Smooth muscle cell of the brain vasculature (primary cell): ENCODE measurements at places on chromosomes 3 and 15.

- no peak for DNase-seq
Observed at GRCh38 chr3:106842151-106842550, 535.1 kb upstream of the CCDC54 start.

GRCh38 chr3:186481526-186481925 is 62.7 kb downstream of the CRYGS start:
- DNase-seq, result no peak

DNA sequence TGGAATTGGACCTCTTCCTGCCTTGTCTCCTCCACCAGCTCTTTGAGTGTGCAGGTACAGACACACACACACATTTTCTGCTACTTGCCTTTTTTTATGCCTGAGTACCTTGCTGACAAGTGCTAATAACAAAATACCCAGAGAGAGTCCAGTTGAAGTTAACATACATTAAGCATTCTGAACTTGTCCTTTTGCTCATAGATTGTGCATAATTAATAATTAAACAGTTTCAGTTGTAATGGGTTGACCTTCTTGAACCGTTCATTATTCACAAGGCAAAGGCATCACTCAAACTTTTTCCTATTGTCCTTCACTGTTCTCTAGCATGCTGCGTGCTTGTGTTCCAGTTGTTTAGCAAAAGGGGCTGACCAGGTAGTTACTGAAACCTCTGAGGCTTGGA is 59.6 kb upstream of the SKOR1 start:
- DNase-seq, result no peak

DNA sequence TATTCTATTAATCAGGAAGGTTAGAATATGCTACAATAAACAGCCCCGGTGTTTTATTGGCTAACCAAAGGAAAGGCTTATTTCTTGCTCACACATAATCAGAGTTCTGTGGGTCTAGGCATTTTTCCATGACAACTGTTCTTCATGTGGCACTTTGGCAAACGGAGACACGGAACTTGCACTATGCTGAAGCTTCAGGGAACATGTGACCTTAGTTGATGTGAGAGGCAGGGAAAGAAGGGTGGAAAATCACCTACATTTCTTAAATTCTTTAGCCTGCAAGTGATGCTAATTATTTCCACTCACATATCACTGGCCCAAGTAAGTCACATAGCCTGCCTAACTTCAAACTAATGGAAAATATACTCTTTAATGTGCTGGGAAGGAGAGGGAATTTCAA is 344.6 kb downstream of the SV2B start:
- DNase-seq, result no peak

DNA sequence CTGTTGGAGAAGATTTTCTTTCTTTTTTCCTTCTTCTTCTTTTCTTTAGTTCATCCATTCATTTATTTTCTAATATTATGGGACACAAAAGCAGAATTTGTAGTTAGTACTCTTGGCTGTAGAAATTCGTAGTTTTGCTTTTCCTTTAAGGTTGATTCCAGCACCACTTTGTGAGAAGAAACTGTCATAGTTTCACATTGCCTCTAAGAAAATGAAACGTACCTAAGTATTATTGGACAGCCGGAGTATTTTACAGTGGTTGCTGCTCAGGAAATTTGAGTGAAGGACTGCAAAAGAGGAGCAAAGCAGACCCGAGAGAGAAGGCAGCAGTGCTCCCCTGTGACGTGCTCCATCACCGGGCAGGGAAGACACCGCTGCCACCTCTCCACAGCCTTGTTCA is 48.1 kb downstream of the PLCL2 start:
- no peak for DNase-seq

DNA sequence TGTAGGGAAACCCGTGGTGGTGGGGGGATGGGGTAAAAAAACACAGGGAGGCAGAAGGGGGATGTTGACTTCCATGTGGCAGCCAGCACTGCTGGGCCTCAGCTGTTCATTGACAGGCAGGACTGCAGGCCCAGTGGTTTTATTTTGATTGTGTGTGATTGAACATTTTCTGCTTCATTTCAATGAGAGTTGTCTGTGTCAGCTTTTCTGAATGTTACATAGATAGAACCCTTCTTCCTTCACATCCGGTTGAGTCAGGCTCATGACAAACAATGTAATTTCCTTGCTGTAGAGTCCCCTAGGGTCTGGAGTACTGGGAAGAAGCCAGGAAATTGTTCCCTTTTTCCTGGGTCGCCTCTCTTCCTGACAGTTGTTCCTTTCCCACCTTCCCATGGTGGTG is 8.2 kb upstream of the RPP25 start:
- no peak for DNase-seq

- DNase-seq, result no peak
Observed at GRCh38 chr15:85543741-85544155, 163.3 kb downstream of the AKAP13 start.

DNA sequence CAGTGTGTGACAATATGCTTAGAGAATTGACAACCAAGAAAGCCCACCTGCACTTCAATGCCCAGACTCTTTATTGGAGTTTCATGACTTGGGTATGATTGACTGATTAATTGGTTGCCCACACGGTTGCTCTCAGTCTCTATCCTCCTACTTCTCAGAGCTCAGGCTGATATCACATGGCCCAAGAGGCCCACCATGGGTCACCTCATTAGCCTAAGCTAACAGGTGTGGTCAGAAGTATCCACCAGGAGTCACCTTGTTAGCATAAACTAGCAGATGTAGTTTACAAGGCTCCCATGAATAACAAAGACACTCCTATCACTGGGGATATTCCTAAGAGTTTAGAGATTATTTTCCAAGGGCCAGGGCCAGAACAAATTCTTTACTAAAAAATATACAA is 120.2 kb upstream of the MBNL1 start:
- DNase-seq, result no peak

DNA sequence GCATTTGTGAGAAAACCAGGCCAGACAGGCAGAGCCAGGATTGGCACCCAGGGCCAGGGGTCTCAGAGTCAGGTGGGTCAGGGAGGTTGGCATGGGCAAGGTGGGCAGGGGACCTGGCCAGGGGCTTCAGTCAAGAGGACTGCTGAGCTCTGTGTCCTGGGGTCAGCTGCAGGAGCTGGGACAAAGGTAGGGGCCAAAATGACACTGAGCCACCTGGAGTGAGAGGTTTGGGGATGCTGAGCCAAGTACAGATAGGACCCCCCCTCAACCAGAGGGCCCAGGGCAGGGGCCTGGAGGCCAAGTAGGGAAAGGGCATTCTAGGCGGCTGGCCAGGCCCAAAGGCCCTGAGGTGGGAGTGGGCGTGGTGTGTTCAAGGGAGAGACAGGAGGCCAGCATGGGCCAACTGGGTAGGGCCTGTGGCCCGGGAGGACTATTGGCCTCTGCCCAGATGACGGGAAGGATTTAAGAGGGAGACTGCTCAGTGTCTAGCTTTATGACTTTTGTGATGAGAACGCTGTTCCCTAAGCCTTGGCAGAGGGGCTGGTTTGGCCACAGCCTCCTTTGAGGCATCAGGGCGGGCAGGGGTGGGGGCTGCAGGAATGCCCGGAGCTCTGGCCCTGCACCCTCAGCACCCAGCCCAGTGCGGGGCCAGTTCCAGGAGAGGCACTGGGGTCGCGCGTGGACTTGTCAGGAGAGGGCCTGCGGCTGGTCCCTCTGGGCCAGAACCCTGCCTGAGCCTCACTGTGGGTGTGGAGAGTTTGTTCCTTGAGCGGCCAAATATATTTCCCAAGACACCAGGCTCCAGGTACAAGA is 3.1 kb downstream of the CFAP100 start:
- no peak for DNase-seq

DNA sequence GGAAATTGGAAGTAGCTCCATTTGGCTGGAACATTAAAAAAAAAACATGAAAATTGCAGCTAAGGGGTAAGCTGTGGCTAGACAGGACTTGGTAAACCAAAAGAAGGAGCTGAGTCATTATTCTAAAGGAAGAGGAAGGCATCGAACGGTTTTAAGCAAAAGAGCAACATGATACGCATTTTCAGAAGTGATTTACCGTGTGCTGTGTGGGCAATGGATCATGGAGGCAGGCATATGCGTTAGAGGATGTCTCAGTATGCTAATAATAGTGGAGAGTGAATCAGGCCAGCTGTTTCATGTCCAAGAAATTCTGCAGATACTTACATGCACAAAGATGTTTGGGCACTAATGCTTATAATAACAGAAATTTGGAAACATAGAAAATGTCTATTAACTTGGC is 409.1 kb upstream of the ATP11B start:
- DNase-seq, result no peak
